CD14-positive monocyte (primary cell): ENCODE measurements at places on chromosomes 7 and 10.

- no peak for DNase-seq
Measured at GRCh38 chr7:149223176-149223575, 16.3 kb upstream of the ZNF212 start.

GRCh38 chr7:48298779-48299178 lies 127.5 kb downstream of the ABCA13 start:
- DNase-seq = peak; percentile 2

DNA sequence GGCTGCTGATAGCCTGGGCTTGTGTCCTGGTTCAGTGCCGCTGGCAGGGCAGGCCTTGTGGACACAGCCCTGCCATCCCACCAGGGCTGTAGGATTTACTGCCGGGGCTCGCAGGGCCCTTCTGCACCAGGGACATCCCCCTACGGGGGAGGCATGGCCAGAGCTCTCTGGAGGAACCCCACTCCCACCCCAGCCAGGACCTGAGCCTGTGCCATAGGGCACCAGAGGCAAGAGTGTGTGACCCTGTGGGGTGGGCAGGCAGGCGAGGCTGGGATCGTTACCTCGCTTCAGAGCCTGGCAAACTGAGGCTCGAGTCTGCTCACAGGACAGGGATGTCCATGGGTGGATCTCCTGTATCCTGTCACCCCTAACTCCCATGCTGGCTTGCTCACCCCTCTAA lies 2.6 kb downstream of the LDB3 start:
- DNase-seq = no peak

GRCh38 chr7:151575410-151575809 lies 55.7 kb upstream of the RHEB start:
- DNase-seq = no peak

GRCh38 chr7:7819442-7820247 lies 101.2 kb upstream of the RPA3 start:
- no peak for DNase-seq
